ENCODE measurements at places on chromosomes 12 and 14.

GRCh38 chr12:98977186-98977585 lies 332.1 kb downstream of the APAF1 start:
- no peak for DNase-seq

DNA sequence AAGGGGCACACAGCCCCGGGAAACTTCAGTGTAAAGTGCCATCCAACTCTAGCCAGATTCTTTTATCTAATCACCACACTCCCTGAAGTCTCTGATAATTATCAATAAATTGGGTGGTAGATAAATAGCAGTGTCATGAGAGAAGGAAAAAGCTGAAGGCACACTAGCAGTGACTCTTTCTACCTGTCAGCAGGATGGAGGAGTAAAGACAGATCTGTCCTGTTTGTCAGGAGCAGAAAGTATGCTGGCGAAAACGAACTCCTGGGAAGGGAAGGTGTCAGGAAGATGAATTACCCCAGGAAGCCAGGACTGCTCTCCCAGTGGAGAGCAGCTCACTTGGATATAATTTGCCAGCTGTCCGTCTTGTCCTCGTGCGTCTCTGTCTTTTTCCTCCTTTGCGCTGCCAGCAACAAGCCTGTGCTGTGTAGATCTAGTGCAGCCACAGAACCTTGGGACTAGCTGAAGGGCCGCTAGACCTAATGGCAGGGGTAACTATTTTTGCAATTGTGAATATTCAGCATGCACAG lies 981.9 kb downstream of the DIO2 start:
- DNase-seq: no peak

DNA sequence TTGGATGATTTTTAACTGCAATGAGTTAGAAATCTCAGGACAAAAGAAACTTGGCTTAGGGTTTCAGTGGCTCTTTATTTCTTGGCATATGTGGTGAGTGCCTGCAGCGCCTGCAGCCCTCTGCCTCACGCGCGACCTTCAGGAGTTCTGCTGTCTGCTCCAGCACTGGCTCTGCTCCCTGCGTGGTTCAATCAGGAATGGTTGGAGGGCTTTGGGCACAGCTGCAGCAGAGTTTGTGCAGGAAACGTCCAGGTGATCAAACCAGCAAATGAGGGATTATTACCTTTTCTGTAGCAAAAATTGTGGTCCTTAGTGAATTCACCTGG lies 19.8 kb downstream of the PPM1H start:
- no peak for DNase-seq

- DNase-seq: no peak
These were observed 6.4 kb downstream of the SLC15A5 start for GRCh38 chr12:16271062-16271461.

GRCh38 chr12:13573698-13574321 lies 377.3 kb downstream of the EMP1 start:
- no peak for DNase-seq

DNA sequence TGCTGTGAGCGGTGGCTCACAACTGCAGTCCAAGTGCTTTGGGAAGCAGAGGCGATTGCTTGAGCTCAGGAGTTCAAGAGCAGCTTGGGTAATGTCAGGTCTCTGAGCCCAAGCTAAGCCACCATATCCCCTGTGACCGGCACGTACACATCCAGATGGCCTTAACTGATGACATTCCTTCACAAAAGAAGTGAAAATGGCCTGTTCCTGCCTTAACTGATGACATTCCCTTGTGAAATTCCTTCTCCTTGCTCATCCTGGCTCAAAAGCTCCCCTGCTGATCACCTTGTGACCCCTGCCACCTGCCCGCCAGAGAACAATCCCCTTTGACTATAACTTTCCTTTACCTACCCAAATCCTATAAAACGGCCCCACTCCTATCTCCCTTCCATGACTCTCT lies 48.6 kb downstream of the SLC25A47 start:
- DNase-seq: no peak

GRCh38 chr12:26642361-26642760 lies 190.6 kb downstream of the ITPR2 start:
- no peak for DNase-seq

GRCh38 chr12:114361545-114361944 lies 44.4 kb downstream of the TBX5 start:
- DNase-seq: no peak

DNA sequence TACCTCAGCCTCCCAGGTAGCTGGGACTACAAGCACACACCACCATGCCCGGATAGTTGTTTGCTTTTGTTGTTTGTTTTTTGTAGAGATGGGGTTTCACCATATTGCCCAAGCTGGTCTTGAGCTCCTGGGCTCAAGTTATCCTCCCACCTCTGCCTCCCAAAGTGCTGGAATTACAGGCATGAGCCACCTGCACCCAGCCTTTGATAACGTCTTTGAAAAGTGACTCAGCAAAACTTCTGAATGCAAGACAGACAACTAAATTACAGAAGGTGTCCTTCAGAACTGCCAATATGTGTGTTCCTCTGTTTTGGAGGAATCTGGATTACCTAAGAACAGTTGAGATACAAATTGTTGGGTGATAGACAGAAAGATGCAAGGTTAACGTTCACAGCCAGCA lies 99.8 kb downstream of the ESR2 start:
- no peak for DNase-seq

DNA sequence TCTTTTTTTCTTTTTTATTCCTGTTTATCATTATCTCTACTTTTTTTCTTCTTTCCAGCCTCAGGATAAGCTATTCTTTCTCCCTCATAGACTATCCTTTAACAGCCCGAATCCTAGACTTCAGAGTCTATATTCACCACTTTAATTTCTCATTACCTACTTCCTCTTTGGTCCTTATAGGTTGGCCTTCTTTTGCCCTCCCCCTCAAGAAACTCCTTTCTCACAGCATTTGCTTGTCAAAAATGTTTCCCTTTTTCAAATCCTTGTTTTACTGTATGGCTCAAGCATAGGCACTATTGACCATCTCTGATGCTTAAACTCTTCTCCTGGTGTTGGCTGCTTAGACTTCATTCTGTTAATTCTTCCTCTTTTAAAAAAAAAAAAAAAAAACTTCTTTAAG lies 52.5 kb downstream of the KIAA0586 start:
- DNase-seq: no peak

- no peak for DNase-seq
These were observed 53.2 kb downstream of the TSPAN19 start for GRCh38 chr12:84982888-84983287.

- no peak for DNase-seq
These were observed 54.8 kb upstream of the C14orf180 start for GRCh38 chr14:104524726-104525125.

- DNase-seq: no peak
These were observed 328.1 kb downstream of the BTG1 start for GRCh38 chr12:91817517-91817916.

GRCh38 chr12:106101803-106102202 lies 37.0 kb downstream of the NUAK1 start:
- no peak for DNase-seq

DNA sequence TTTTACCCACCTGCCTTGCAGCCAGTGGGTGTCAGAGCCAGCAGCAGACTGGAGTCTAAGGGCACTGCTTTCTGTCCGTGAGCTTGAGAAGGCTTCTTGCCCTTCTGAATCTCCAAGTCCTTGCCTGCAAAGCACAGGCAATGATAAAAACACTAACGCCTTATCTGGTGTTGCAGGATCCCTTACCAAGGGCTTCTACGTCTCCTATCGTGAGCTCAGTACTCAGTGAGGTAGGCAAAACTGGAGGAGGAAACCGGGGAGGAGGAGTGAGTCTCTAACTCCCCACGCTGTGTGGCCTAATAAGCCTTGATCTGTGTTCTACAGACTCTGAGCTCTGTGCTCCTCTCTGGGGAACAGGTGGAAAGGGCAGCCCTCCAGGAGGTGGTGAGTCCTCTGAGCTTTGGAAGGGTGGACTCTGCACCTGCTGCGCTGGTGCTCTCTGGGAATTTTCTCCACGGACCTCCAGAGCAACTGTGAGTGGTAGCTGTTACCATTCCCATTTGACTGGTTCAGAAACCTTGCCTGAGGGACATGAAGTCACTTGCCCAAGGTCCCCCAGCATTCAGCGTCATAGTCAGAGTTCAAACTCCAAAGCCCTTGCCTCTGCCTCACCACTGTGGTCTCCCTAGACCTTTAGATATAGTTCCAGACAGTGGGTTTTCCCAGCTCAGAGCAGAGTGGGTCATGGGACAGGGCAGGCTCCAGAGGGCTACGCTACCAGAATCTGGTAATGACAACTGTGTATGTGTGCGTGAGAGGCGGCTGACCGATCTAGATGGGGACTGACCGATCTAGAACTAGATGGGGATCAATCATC lies 7.0 kb upstream of the MARK3 start:
- no peak for DNase-seq

DNA sequence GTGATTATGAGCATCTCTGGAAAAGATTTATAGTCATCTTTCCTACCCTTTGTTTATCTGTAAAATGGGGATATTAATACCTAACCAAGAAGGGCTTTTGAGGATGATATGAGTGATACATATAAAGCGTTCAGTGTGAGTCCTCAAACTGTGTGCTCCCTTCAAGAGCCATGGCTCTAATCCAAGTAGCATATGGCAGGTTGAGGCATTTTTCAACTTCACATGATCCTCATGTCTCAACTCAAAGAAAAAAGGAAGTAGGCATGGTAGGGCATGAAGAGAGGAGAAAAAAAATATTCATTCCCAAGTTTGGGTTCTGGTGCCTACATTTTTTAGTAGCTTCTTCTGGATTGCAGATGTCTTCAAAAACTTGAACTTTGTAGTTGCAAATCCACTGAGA lies 286.3 kb upstream of the ATP2B1 start:
- no peak for DNase-seq

GRCh38 chr12:106801830-106802533 lies 27.5 kb downstream of the RIC8B start:
- DNase-seq: no peak

DNA sequence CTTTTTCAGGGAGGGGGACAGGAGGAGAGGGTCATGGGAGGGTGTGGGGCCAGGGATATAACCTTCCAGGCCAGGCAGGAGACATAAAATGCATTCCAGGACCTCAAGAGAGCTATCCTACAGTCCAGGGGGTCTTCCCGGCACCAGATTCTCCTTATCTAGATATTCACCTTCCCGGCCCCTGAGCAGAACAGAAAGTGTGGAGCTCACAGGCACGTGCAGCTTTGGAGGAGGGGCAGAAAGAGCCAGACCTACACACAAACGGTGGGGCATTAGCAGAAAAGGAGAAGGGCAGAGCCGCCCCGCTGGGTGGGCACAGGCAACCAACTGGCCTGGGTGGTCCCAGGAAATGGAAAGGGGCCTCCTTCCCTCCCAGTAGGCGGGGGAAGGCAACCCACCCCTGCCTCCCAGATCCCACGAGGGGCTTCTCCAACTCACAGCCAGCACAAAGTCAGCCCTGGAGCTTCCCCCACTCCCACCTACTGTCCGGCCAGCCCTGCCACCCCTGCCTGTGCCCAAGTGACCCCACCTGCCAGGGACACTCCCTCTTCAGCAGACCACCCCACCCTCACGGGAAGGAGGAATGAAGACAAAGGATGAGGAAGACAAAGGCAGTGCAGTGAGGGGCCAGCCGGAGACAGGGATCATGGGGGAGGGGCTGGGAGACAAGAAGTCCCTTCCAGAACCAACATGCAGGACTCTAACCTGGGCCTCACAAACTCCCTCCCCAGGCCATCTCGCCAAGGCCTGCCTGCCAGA lies 33.3 kb downstream of the CCDC85C start:
- no peak for DNase-seq

GRCh38 chr12:104699489-104700190 lies 242.9 kb downstream of the CHST11 start:
- DNase-seq: no peak

DNA sequence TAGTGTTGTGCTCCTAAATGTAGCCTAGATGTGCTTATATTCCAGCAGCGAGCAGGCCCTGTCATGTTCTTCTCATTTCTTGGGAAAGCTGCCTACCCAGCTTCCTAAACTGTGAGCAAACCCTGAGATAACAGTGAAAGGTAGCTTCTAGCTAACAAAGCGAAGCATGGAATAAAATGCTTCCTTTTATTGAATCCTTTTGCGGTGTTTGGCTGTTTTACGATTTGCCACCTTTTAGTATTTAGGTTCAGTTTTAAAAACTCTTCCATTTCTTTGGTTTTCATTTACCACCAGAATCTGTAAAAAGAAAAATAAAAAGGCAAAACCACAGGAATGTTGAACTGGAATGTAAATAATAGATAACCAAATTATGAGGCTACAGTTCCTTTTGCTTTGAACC lies 5.0 kb upstream of the PKP2 start:
- DNase-seq: no peak

- peak; percentile 53 for DNase-seq
These were observed 143.0 kb upstream of the DDHD1 start for GRCh38 chr14:53295985-53296582.

- DNase-seq: no peak
These were observed 5.3 kb downstream of the LTBP2 start for GRCh38 chr14:74606727-74607126.

DNA sequence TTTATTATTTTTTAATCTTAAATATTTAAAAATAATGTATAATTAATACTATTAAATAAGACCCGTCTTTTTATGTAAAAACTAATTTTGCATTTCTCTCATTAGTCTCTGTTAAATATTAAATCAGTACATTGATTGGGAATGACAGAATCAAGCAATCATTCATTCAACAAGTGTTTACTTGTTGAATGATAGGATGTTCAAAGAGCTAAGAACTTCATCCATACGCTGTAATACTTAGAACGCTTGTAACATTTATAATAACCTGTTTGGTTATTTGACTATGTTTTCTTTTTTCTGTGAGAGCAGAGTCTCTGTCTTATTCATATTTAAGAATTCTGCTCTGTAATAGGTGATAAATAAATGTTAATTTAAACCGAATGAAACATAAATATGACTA lies 2.9 kb upstream of the BATF start:
- no peak for DNase-seq

- no peak for DNase-seq
These were observed 1.1 kb upstream of the CSRP2 start for GRCh38 chr12:76879710-76880518.

- DNase-seq: no peak
These were observed 437.7 kb downstream of the PRKD1 start for GRCh38 chr14:29489911-29490425.

- peak; percentile 76 for DNase-seq
These were observed at the start of gene SLC48A1 for GRCh38 chr12:47773062-47773857. SLC48A1 (plus strand) TSS chr12:47773238; CDS start chr12:47773305, 67 bp downstream.

- no peak for DNase-seq
These were observed 42.1 kb upstream of the CHGA start for GRCh38 chr14:92880851-92881250.

DNA sequence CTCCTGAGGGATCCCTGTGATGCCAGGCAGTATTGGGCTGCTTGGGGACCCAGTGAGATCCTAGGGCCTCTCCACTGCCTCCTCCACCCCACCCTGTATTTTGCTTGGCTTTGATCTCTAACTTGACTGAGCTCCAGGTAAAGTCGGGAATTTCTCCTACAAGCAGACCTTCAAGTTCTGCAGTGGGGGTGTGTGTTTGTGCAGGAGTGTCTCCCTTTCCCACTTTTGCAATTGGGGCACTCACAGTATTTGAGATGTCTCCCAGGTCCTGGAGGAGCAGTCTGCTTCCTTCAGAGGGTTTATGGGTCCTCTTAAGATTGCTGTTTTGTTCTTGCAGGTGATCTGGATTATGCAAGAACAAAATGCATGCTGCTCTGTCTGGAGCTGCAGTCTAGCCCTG lies 68.9 kb downstream of the ALG10B start:
- DNase-seq: no peak

Measured in CD4-positive, alpha-beta T cell treated with Interleukin-1 beta for 1 hour (primary cell).